Astrocyte (in vitro differentiated cells and primary cell): ENCODE measurements at places on chromosomes 6 and 20.
A peak's percentile ranks its signal among the peaks of the same experiment; 100 is the strongest.

DNA sequence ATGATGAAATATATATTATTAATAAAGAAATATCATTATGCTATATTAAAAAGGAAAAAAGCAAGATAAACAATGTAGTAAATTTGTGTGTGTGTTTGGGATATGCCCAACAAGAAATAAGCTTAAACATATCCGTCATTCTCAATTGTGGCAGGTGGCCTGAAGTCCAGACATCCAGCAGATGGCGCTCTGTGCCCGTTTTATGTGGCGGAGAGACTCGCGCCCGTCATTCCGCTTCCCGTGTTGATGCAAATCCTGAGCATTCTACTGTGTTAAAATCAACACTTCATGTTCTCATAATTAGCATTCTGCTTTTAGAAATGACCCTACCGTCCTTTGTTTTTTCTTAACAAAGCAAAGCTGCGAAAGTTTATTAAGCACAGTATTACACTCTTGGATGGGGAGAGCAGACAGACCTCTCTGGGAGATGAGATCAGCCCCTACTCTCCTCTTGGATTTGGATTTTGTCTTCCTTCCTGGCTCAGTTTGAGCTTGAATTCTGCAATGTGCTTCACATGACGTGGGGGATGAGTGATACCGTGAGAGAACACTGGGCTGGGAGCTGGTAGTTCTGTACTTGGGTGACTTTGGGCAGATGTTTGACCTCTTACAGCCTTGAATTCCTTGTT is 125.8 kb downstream of the MCHR2 start:
- DNase-seq: peak; percentile 31

DNA sequence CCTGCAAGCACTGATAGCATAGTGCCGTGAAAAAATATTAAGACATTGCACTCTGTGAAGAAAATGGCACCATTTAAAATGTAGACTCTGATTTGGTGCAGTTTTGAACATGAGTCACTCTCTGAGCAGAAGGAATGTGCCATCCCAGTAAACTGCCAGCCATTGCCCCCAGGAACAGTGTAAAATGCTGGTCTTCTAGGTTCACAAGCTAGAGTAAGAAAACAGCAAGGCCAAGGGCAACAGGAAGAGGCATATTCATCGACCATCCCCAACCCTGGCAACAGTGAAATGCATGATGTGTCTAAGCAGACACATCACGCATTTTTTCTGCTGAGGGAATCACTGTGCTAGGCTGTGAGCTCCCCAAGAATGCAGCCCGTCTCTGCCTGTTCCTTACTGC is 163.2 kb upstream of the RIN2 start:
- DNase-seq: no peak

GRCh38 chr20:21175433-21175832 is 49.6 kb downstream of the KIZ start:
- DNase-seq: no peak

DNA sequence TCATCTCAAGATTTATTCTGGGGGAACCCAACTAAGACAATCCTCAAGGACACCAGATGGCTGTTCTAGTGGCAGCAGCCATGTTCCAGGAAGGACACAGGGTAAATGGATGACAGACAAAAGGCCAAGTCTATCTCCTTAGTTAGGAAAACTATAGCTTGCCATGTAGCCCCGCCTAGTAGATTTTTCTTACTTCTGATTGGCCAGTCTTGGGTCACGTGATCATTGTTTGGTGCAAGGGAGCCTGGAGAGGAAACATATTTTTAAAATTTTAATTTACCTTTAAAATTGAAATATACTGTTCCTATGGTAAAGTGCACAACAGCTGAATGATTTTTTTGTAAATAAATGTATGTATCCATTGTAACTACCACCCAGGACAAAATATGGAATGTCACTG is 4.4 kb upstream of the KCNS1 start:
- DNase-seq: no peak

DNA sequence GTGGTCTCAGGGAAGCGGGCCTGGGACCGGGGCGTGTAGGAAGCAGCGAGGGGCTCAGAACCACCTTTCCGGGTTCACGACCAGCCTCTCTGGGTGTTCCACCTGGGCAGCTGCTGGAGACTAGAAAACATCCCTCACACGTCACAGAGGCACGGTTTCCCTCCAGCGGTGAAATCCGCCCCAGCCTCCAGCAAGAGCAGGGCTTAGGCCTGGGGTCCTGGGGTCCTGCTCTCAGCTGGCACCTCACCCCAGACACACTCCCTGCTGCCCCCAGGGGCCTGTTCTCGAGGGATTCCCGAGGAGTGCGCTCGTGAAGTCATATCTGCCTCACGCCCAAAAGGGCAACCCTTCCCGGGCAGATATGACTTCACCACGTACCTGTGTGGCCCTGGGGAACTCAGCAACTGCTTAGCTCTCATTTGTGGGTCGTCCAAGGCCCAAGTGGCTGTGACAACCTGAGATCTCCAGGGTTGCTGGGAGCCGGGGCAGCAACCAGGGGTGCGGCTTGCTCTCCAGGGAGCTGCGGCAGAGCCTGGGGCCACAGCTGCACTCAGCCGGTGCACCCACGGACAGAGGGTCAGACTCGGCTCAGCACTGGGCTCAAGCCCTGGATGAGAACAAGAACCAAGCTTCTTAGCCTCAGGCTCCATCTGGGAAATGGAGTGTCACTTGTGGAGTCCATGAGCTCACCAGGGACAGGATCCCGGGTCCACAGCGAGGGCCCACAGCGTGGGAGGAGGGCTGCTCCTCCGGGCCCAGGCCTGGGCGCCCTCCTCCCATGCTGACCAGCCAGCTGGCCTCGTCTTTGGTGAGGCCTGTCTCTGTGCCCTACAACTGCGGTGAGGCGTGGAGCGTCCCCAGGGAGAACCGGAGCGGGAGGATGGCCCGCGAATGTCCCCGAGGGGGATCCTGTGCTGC is 661 bp downstream of the FNDC11 start:
- DNase-seq: no peak

- DNase-seq: peak; percentile 78
Measured at GRCh38 chr20:4401601-4402000, 320.1 kb upstream of the PRND start.

DNA sequence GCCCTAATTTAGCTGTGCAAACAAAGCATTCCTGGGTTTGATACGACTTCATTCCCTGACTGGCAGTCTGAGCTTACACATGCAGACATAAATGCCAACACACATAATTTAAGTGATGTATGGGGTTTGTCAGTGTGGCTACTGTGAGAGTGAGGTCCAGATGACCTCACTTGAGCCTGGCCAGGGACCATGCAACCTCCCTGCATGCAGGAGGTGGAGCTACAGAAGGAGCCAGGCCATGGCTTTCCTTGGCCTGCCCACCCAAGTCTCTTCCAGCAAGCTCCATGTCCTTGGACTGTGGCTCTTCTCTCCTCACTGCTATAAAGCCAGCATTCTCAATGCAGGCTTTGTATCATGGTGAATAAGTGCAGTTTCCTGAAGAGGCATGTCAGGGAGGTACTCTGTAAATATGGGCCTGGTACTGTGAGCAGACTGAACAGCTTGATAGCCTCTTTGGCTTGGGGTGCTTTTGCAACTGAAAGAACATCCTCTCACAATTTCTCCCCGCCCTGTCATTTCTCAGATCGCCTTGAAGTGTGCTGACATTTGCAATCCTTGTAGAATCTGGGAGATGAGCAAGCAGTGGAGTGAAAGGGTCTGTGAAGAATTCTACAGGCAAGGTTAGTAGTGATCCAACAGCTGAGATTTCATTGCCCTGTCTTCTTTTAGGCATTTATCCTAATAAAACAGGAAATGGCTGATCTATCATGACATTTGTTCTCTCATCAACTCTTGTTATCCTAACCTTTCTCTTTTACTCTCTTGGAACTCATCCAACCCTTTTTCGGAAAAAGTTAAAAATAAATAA is 69.2 kb downstream of the MTFR2 start:
- peak; percentile 6 for DNase-seq

- no peak for DNase-seq
Measured at GRCh38 chr20:18754030-18754652, 59.4 kb upstream of the SCP2D1 start.

GRCh38 chr6:41578217-41579087 is 32.3 kb downstream of the FOXP4 start:
- peak; percentile 36 for DNase-seq

GRCh38 chr6:24666097-24666640 is 530 bp downstream of the TDP2 start:
- peak; percentile 39 for DNase-seq

DNA sequence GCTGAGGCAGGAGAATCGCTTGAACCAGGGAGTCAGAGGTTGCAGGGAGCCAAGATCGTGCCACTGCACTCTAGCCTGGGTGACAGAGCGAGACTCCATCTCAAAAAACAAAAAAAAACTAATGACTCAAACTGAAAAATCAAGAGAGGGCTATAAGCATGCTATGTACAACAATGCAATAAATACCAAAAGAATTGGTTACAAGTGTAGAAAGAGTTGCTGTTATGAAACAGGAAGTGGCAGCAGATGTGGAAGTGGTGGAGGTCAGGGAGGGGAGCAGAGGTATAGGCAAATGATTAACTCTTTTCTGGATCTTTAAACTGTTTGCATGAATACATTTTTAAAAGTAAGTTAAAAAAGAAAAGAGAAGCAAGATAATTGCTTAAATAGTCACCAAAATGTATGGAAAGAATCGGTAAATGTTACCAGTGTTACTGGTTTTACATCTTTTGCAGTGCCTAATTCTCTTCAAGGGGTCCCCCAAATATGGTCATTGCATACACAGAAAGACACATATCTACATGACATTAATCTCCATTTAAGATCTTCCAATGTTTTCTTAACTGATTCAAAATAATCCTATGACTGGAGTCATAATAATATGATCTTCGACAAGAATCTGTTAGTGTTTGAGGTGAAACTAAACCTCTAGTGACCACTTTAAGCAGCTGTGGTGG is 15.0 kb downstream of the CALHM6 start:
- no peak for DNase-seq

- no peak for DNase-seq
Measured at GRCh38 chr20:31909253-31910070, 39.0 kb downstream of the TTLL9 start.

- no peak for DNase-seq
Measured at GRCh38 chr6:10995114-10995707, 48.9 kb downstream of the ELOVL2 start.

DNA sequence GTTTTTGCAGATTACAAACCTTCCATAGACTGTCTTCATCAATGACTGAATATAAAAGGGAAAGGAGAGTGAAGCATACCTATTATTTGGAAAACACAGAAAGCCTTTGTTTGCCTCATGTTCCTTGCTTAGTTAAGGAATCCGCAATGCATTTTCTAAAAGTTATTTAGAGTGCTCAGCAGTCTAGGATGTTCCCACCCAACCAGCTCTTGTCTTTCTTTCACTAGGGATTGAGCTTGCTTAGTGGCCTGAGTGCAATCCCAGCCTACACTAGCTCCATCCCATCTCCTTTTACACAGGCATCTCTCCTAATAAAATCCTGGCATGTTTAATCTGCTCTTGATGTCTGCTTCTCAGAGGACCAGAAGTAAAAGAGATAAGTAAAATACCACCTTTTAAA is 850.5 kb upstream of the GJE1 start:
- DNase-seq: no peak

DNA sequence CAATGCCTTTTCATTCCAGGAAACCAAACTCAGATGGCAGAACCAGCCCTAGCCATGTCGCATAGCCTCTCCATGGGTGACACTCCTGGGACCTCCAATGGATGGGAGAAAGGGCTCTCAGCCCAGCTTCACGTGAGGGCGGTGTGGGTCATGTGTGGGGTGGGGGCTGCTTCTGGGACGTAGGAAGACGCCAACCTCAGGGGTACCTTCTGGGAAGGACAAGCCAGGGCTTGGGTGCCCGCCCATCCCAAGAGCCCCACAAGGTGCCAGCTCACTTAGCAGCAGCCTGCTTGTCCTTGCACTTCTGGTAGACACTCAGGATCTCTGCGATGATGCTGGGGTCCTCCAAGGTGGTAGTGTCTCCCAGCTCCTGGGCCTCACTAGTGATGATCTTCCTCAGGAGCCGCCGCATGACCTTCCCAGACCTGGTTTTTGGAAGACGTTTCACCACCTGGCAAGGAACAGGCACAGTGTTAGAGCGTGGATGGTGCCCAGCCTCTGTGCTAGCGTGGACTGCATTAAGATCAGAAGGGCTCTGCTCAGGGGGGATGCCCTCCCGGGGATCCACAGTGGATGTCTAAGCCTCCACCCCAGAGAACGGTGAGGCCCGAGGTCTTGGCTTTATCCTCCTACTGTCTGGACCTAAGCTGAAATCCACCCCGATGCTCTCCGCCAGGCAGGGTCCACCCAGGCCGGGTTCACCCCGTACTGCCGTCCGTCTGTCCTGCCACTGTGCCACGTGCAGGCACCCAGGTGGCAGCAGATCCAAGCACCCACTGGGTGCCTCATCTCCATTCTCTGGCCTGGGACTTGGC is 15.1 kb upstream of the APMAP start:
- no peak for DNase-seq

- no peak for DNase-seq
Measured at GRCh38 chr6:104046426-104046825, 813.3 kb downstream of the HACE1 start.

DNA sequence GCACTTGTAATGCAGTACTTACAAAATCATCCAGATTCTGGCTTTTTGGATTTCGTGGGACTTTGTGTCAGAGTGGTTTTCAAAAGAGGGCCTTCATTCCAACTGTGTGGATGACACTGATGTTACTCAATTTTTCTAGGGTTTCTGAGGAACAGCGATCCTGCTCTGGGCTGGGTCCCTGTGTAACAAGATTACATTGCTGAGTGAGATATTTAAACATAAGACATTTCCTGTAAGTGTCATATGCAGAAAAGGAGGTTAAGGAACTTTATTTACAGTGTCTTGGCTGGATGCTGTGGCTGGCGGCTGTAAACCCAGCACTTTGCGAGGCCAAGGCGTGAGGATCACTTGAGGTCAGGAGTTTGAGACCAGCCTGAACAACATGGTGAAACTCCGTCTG is 6.7 kb downstream of the ZFAND3 start:
- DNase-seq: no peak

DNA sequence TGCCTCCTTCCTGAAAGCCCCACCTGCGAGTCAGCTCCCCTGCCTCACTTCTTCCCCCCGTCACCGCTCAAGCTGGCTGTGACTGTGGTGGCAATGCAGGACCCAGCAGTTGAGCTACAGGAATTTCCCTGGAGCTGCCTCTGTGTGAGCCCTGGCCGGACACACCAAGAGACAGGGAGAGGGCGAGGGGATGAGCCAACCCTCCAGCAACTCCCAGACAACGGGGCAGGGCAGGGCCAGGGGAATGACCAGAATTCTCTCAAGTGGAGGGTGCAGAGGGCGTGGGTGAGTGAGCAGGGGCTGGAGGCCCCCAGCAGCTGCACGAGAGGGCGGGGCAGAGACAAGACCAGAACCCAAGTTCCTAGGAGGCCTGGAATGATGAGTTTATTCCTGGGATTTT is 4.9 kb upstream of the ARFGAP1 start:
- DNase-seq: no peak

- peak; percentile 97 for DNase-seq
Measured at GRCh38 chr6:155273431-155273830, 9.6 kb downstream of the CLDN20 start.
